GM20000 (cell line): ENCODE measurements at places on chromosomes 4 and X.

DNA sequence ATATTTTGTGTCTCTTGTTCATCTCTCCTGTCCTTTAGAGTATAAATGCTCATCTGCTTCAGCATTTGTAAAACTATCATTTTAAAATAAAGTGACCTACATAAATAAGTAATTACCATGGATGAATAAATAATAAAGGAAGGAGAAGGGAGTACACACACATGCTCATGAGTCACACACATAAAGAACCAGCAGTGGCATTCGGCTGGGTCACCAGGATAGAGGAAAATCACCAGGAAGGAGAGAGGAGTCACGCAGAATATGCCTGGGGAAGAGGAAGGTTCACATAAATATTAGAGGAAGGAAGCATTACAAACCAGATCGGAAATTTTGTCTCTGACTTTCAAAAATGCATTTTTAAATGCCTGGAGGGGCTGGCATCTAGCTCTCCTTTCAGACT, 38.5 kb upstream of the MED14 start:
- no peak for DNase-seq

GRCh38 chr4:140098455-140099160, 55.4 kb downstream of the MAML3 start:
- no peak for DNase-seq

GRCh38 chr4:185213877-185214276, 4.5 kb downstream of the SNX25 start:
- peak; percentile 72 for DNase-seq

DNA sequence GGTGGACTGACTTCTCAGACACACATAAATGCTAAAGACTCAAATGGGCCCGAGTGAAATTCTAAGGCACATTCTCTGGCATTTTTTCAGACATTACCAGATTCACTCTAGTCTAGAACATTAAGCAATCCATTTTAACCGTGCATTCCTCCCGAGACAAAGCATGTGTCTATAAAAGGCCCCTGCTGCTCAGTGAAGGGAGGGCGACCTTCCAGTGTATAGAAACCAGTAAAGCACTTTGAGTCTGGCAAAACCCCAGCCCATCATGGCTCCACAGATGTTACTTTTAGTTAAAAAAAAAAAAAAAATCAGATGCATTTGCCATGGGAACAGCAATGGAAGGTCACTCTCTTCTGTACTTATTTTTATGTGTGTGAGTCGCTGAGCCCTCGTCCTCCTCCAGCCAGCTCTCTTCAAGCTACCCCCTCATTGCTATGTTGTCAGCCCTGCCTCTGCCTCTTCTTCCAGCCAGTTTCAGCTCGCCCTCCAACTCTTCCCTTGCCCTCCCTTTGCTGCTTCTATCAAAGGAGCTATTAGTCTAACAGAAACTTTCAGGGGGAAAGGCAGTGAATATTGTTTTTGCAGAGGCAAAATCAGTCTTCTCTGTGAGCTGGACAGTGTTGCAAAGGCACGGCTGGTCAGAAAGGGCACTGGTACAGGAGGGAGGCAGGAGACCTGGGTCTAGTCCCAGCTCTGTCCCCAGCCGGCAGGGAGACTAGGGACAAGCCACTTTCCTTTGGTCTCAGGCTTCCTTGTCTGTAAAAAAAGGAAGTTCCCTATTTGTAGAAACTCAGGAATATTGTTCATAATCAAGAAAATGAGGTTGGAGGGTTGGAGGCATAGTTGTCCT, 644.2 kb downstream of the ZNF674 start:
- no peak for DNase-seq

GRCh38 chrX:56733459-56734046, 4.5 kb downstream of the NBDY start:
- peak; percentile 10 for DNase-seq

DNA sequence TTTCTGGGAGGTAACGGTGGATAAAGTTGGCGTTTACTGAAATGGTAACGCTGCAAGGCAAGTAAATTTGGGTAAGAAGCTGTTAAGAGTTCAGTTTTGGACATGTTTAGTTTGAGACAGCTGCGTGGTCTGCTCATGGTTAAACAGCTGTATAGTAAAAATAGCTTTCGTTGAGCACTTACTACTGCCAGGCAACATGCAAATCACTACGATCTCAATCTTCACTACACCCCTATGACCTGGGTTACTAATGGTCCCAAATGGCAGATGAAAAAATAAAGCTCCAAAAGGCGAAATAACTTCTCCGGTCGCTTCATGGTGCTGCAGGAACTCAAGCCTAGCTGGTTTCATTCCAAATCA, 22.2 kb downstream of the FABP2 start:
- peak; percentile 45 for DNase-seq

GRCh38 chrX:9627922-9628321, 137.7 kb downstream of the GPR143 start:
- no peak for DNase-seq

- peak; percentile 64 for DNase-seq
Observed at GRCh38 chr4:6942238-6942800, 32.7 kb downstream of the TBC1D14 start.
